ENCODE measurements at places on chromosomes 2 and 18.
A peak's percentile ranks its signal among the peaks of the same experiment; 100 is the strongest.

- DNase-seq, result no peak
These were observed 178.3 kb upstream of the HDAC4 start for GRCh38 chr2:239579081-239579480.

- DNase-seq, result no peak
These were observed 200.4 kb downstream of the INO80D start for GRCh38 chr2:205885492-205886099.

- no peak for DNase-seq
These were observed 30.1 kb upstream of the FAM117B start for GRCh38 chr2:202604699-202605098.

- no peak for DNase-seq
These were observed 26.8 kb upstream of the NABP1 start for GRCh38 chr2:191650896-191651773.

DNA sequence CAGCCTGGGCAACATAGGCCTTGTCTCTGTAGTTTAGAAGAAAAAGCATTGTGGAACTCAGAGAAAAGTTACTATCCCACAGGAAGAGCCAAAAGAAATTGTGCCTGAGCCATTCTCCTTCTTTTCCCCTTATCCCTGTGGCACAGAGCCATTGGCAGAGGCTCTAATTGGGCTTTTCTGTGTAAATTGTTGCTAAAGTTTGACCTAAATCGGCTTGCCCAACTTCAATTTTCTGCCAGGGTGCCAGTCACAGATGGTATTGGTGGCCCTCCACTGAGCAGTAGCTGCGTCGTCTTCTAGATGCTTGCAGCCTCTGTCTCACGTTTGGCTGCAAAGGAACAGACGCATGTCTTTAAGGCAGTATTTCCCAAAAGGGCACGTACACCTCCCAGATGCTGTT is 30.3 kb downstream of the ZNF532 start:
- DNase-seq, result no peak

DNA sequence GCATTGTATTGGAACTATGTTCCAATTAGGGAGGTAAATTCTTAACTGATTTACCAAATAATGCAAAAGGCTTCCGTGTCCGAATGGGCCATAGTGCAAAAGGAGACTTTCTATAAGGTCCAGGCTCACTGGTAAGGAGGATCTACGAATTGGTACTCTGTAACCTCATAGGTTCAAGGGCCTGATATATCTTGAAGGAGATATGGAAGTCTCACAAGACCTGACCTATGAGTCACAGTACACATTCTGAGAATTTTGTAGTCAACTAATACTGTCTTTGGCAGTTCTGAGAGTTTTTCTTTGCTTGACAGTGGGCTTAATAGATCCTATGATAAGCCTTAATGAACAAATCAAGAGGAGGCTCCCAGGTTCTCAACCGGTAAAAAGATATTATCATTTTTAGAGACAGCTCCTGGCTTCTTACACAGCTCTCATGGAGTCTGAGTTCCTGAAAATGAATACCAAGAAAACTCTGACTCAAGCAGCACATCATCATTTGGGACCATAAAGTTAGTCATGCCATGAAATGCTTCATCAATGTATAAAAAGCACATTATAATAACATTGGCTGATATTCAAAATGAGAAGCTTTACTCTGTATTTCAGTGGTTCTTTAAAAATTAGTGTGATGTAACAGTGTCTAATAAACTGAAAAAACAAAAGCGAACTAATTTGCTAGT is 1275.2 kb upstream of the CRIM1 start:
- DNase-seq, result no peak

DNA sequence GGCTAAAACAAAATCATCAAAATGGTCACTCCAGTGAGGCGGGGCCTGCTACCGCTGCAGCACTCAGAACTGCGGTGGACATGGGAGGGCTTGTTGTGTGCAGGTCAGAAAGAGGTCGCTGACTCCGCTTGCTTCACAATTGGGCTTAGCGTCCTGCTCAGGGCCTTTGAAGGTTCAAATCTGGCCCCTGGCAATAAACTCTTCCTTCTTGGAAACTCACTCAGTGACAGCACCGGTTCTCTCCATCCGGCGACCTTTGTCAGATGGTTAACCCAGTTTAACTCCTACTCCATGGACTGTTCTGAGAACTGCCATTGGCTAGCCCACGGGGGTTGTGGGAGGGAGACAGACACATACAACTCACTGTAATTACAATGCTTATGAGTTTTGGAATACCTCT is 29.0 kb upstream of the LAPTM4A start:
- no peak for DNase-seq

GRCh38 chr2:235545339-235546150 is 51.7 kb downstream of the AGAP1 start:
- no peak for DNase-seq

DNA sequence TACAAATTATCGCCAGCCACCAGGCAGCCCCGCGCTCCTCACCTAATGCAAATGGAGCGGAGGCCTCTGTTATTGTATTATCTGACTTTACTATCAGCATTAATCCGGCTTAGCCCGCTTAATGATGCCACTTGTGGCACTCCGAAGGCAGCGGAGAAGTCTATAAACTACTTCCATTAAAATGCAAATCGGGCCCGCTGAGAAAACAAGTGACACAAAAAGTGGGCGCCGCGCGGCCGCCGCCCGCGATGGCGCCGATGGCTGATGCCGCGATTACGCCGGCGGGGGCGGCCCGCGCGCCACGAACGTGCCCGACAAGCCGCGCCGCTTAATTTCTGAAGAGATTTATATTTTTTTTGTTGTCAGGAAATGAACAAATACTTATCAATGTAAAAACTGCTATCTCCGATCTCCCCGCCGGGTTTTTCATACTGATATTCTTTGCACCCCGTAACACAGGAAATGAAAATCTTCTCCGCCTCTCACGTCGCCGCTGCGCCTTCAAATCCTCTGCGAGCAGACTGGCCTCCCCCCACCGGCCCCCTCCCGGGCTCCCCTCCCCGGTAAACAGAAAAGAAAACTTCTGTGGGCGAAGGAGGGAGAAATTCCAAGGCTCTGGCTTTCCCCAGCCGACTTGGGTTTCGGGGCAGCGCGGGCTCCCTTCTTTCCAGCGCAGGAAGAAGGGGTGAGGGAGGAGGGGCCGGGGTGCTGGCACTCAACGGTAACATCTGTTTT is 221.8 kb downstream of the INSIG2 start:
- peak; percentile 22 for DNase-seq

- no peak for DNase-seq
These were observed 195.9 kb downstream of the SOX11 start for GRCh38 chr2:5888126-5888525.

- no peak for DNase-seq
These were observed 710 bp downstream of the LMAN2L start for GRCh38 chr2:96739076-96739632.

- peak; percentile 39 for DNase-seq
These were observed 92.3 kb downstream of the B3GNT2 start for GRCh38 chr2:62287899-62288880.

DNA sequence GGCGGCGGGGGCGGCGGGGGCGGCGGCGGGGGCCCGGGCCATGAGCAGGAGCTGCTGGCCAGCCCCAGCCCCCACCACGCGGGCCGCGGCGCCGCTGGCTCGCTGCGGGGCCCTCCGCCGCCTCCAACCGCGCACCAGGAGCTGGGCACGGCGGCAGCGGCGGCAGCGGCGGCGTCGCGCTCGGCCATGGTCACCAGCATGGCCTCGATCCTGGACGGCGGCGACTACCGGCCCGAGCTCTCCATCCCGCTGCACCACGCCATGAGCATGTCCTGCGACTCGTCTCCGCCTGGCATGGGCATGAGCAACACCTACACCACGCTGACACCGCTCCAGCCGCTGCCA is 644 bp downstream of the ONECUT2 start:
- DNase-seq, result no peak

GRCh38 chr2:8589721-8590120 is 92.1 kb upstream of the ID2 start:
- no peak for DNase-seq

GRCh38 chr18:79570266-79571201 is 109.1 kb upstream of the CTDP1 start:
- DNase-seq, result no peak

DNA sequence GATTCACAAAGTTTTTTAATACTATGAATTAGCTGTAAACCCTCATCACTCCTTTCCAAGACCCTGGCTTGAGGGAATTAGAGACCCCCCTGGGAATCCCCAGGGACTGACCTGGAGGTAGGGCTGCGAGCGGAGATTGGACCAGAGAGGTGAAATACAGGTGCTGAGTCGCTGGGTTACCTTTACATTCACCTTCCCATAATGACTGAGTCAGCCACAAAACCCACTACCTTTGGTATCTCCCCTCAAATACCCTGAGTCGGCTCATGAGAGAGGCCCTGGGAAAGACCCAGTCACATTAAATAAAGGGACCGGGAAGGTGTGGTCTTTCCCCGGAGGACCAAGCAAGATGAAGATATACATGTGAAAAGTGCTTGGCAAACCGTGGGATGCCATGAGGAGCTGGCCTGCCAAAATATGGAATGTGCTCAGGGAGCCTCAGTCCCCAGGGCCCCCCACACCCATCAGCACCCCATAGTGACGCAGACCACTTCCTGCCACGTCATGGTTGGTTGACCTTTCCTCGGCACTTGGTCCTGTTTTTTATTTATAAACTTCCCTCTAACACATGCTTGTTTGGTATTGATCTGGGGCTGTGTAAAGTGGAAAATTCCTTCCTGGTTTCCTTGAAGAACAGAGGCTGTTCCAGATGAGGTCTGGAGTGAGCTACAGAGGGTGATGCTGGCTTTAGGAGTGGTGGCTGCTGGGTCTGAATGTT is 51.4 kb downstream of the IL1RL2 start:
- DNase-seq, result no peak

GRCh38 chr2:234029150-234029733 is 21.3 kb upstream of the SPP2 start:
- DNase-seq, result no peak

- no peak for DNase-seq
These were observed 12.9 kb downstream of the PDE11A start for GRCh38 chr2:178059681-178060080.

- no peak for DNase-seq
These were observed 155.6 kb upstream of the MGAT5 start for GRCh38 chr2:134098321-134098720.

- DNase-seq, result no peak
These were observed 1.1 kb upstream of the CDH2 start for GRCh38 chr18:28177828-28178635.

GRCh38 chr2:142572346-142573132 is 304.9 kb upstream of the KYNU start:
- DNase-seq, result no peak

GRCh38 chr2:96325041-96325883 is at the start of gene ITPRIPL1:
TSS of gene ITPRIPL1 (plus strand) at chr2:96325317. CDS start at chr2:96325840, 523 bp downstream.
- DNase-seq, result no peak

GRCh38 chr18:8882632-8883408 is 177.5 kb downstream of the MTCL1 start:
- DNase-seq, result no peak

DNA sequence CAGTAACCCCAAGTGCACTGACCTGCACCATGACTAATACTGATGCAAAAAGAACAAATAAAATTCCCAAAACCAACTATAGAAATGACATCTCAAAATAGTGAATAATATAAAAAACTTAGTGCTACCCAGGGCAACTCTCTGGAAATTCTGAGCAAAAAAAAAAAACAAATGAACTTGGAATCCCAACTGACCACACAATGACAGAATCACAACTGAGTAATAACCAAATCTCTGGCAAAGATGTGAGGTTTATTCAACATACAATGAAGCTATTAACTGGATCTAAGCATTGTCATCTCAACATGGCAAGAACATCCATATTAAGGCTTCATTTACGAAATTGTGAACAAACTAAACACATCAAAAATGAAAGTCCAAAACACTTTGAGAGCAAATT is 22.7 kb downstream of the EXOC6B start:
- DNase-seq, result no peak

All from stimulated activated CD8-positive, alpha-beta memory T cell treated with anti-CD3 and anti-CD28 coated beads, Interleukin-12 subunit alpha, Interleukin-12 subunit beta, amount 100 ng/mL, for 4 hours (primary cell).